ENCODE measurements at places on chromosomes 7 and 10. TPM values are rescaled to one million over a fixed set of nuclear protein-coding genes. Genes with fewer than 3 reads are reported as not detected.

GRCh38 chr7:22287412-22287811 lies 69.5 kb downstream of the RAPGEF5 start:
- no peak for DNase-seq

The WNT8B gene
- total RNA-seq = 3.1 TPM

DNA sequence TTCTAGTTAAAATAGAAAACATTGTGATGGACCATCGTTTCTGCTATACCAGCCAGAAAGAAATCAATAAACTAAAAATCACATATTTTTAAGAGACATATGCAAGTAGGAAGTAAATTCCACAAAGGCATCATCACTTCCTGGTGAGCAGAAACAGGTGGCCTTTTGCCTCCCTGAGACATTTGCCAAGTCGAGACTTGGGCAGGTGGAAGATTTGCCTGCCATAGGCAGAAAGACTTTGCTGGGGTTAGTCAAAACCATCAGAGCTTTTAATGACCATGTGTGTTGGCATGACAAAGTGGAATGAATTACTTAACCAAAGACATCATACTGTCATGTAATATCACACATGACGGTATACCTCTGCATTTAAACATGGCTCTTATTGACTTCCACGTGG lies 66.0 kb upstream of the FGL2 start:
- DNase-seq = no peak

The LIPK gene
- total RNA-seq = not detected

The OR2F1 gene
- total RNA-seq = not detected
